ENCODE measurements at places on chromosomes 2 and 18.

GRCh38 chr2:9951522-9952285, at the start of gene GRHL1:
GRHL1 (plus strand) TSS chr2:9951693; CDS start chr2:9951834, 141 bp downstream.
- no peaks in the 10 kb centered on the region for H3K27me3 ChIP-seq
- no peaks in the 10 kb centered on the region for H3K4me1 ChIP-seq
- DNase-seq = peak; percentile 96
- H3K27ac ChIP-seq = peak within 1 kb of the TSS; percentile 60

GRCh38 chr2:47631792-47632398, 151.1 kb upstream of the MSH6 start:
- H3K4me3 ChIP-seq = no peak overlapping the region
- no peak overlapping the region for H3K27ac ChIP-seq
- H3K36me3 ChIP-seq = no peaks in the 10 kb centered on the region

DNA sequence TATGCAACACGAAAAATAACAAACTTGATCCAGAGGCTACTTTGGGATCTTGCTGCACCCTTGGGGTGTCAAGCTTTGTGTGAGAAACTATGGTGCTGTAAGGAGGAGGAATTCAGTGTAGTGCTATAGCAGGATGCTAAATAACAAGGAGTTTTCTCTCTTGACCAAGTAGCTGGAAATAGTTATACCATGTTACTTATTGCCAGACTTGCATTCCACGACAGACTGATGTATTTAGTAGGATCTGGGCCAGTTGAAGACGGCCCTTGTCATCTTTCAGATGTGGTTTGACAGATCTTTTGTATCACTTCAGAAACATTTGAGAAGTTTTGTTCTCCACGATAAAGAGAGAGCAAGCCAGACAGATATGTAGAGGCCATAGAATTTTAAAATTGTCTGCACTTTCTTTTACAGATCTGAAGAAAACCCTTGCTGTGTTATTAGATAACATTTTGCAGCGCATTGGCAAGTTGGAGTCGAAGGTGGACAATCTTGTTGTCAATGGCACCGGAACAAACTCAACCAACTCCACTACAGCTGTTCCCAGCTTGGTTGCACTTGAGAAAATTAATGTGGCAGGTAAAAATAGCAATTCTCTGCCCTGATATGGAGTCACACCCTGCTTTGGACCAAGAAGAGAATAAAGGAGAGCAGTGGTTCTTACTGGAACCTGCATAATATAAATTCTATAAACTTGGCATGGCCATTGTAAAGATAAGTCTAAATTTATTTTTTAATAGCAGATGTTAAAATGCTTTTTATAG, 16.3 kb downstream of the MGAT5 start:
- H3K36me3 ChIP-seq = no peaks in the 10 kb centered on the region
- no peak for DNase-seq
- no peaks in the 10 kb centered on the region for H3K27me3 ChIP-seq
- H3K4me1 ChIP-seq = no peaks in the 10 kb centered on the region
- H3K27ac ChIP-seq = no peak overlapping the region

DNA sequence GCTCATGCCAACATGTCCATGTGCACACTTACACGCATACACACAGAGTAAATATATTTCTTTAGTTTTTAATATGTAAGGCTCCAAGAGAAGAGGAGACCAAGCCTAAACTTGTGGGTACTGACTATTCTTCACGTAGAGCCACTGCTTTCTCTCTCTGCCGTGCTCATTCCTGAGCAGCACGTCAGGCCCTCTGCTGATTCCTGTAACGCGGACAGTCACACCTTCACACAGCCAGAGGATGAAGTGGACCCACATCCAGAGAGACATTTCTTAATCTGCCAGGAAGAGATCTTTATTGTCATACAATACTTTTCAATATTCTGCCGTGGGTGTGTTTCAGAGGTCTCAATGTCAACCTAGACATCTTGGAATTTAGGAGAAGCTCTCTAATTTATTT, 560.7 kb downstream of the STK39 start:
- no peaks in the 10 kb centered on the region for H3K36me3 ChIP-seq
- DNase-seq = no peak
- H3K4me1 ChIP-seq = no peaks in the 10 kb centered on the region
- H3K27me3 ChIP-seq = no peaks in the 10 kb centered on the region
- H3K27ac ChIP-seq = no peak overlapping the region

- H3K27me3 ChIP-seq = no peaks in the 10 kb centered on the region
- no peaks in the 10 kb centered on the region for H3K36me3 ChIP-seq
- no peak overlapping the region for H3K27ac ChIP-seq
- no peak overlapping the region for H3K4me3 ChIP-seq
These were observed 111.0 kb upstream of the MAP4K3 start for GRCh38 chr2:39547811-39548719.

All from right lobe of liver (tissue), 6 donors.